ENCODE measurements at places on chromosomes 3 and 15.

- DNase-seq: no peak
Measured at GRCh38 chr15:49023354-49023753, 22.9 kb downstream of the SECISBP2L start.

DNA sequence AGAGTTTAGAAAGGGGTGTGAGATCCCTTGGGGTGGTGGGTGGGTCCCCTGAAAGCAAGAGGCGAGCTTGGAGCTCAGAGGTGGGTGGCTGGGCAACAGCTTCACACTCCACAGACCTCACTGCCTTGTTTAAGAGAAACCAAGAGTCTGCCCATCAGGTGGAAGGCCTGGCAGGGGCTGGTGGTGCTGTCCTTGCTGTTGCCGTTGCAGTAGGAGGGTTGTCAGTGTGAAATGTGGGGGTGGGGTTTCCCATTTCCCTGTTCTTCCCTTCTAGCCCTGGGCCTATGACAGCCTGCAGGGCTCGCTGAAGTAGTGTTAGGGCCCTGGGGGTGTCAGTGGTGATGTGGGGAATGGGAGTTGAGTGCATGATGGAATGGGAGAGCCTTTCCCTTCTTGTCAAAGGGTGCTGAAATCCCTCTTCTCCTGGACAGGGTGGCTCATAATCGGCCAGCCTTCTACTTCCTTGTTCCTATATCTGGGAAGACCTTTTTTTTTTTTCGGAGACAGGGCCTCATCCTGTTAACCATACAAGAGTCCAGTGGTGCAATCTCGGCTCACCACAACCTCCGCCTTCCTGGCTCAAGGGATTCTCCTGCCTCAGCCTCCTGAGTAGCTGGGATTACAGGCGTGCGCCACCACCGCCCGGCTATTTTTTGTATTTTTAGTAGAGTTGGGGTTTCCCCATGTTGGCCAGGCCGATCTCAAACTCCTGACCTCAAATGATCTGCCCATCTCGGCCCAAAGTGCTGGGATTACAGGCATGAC, 4.3 kb downstream of the PLEKHO2 start:
- DNase-seq: no peak

- no peak for DNase-seq
Measured at GRCh38 chr15:22872936-22873701, 34.7 kb downstream of the NIPA2 start.

GRCh38 chr15:76431971-76432370, 95.4 kb downstream of the ISL2 start:
- DNase-seq: no peak

- DNase-seq: no peak
Measured at GRCh38 chr3:50126287-50127211, 28.6 kb upstream of the SEMA3F start.
